Uterine smooth muscle cell (primary cell): ENCODE measurements at places on chromosomes 1 and 21. TPM values are rescaled to one million over a fixed set of nuclear protein-coding genes. Genes with fewer than 3 reads are reported as not detected.

The FGR gene
- total RNA-seq: not detected in 2 replicates

The PTGFRN gene
- total RNA-seq: 12.4 and 13.1 TPM in 2 replicates

The LCE1E gene
- total RNA-seq: not detected in 2 replicates

The PRKACB gene
- 17.9 and 21.2 TPM in 2 replicates for total RNA-seq

The LINGO4 gene
- under 0.01 TPM in 1 of 2 replicates, not detected in the other for total RNA-seq

The GUCA2B gene
- not detected in 2 replicates for total RNA-seq

The OR10J1 gene
- 0.25 TPM in 1 of 2 replicates, not detected in the other for total RNA-seq

The ADGRL2 gene
- total RNA-seq: 9.6 and 14.6 TPM in 2 replicates

The ORC1 gene
- 3.4 and 13.4 TPM in 2 replicates for total RNA-seq

The HMCN1 gene
- 13.2 and 30.5 TPM in 2 replicates for total RNA-seq

The CHRNB2 gene
- total RNA-seq: under 0.01 TPM in 1 of 2 replicates, not detected in the other

The SLFNL1 gene
- total RNA-seq: 0.44 and 0.87 TPM in 2 replicates

The LRRN2 gene
- total RNA-seq: under 0.01 TPM in 1 of 2 replicates, not detected in the other

The FLVCR1 gene
- 13.7 and 17.4 TPM in 2 replicates for total RNA-seq

The GNAT2 gene
- total RNA-seq: 0.33 TPM in 1 of 2 replicates, not detected in the other

The TRIM63 gene
- 0.11 and 0.25 TPM in 2 replicates for total RNA-seq

The HSPA6 gene
- 1.9 and 4.6 TPM in 2 replicates for total RNA-seq

The IL19 gene
- total RNA-seq: not detected in 2 replicates

The INSRR gene
- under 0.01 TPM in 1 of 2 replicates, not detected in the other for total RNA-seq

The TNFRSF18 gene
- total RNA-seq: 0.12 TPM in 1 of 2 replicates, not detected in the other

The CDC73 gene
- 23.7 and 30.6 TPM in 2 replicates for total RNA-seq

The IFNLR1 gene
- not detected in 2 replicates for total RNA-seq

The SPOCD1 gene
- 71.4 and 85.6 TPM in 2 replicates for total RNA-seq

The OR2T2 gene
- not detected in 2 replicates for total RNA-seq

The RIMS3 gene
- 0.44 and 0.50 TPM in 2 replicates for total RNA-seq

The ZNF593OS gene
- not detected in 2 replicates for total RNA-seq

The KCNAB2 gene
- 4.4 and 6.5 TPM in 2 replicates for total RNA-seq

The ALDH9A1 gene
- 177 and 193 TPM in 2 replicates for total RNA-seq
